ENCODE measurements at places on chromosomes 11 and 22.

DNA sequence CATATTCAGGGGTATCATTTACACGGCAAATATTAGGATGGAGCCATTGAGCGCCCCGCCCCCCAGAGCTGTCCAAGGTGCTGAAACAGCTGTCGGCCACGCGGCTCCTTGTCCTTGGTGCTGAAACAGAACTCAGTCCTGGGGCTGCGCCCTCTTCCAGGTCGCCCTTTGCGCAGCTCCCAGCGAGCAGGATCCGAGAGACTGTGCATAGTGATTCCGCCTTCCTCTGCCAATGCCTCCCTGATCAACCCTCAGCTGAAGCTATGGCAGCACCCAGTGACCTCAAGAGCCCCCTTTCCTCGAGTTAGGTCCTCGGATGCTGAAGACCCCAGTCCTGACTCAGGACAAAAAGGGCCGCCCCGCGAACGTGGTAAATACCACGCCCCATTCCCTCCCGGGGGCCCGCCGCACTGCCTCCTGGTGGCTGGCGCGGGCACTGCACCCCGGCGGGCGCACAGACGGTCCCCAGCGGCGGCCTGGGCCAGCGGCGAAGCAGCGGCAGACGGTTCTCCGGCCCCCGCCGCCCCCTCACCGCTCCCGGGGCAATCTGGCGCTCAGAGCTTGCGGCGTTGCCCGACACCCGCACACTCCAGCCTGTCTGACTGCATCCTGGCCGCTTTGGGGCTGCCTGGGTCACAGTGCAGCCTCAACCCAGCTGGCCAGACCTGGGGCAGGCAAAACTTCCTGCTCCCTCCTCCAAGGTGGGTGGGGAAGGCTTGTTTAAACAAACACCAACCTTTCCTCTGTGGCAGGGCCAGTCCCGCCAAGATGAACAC is 13.4 kb downstream of the SYT7 start:
- H3K36me3 ChIP-seq: no peaks in the 10 kb centered on the region
- no peak overlapping the region for H3K27ac ChIP-seq
- H3K27me3 ChIP-seq: no peaks in the 10 kb centered on the region
- H3K4me1 ChIP-seq: peaks cover 6% of the 10 kb centered on the region
- DNase-seq: peak; percentile 91

DNA sequence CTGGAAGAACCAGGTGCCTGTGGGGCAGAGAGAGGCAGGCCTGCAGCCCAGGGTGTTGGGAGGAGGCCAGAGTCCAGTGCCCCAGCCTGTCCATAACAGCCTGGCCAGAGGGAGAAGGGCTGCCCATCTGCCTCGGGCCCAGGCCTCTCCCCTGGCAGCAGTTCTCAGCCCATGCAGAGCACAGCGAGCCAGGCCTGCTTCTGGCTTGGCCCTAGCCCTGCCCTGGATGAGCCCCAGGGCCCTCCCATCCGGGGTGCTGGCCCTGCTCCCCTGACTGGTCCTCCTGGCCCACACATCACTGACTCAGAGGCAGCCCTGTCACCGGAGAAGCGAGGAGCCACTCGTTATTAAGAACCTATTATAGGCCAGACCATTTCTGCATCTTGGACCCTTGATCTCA is 19.7 kb upstream of the MYRF start:
- no peaks in the 10 kb centered on the region for H3K27me3 ChIP-seq
- no peaks in the 10 kb centered on the region for H3K4me1 ChIP-seq
- DNase-seq: no peak
- no peak overlapping the region for H3K4me3 ChIP-seq
- no peak overlapping the region for H3K27ac ChIP-seq

DNA sequence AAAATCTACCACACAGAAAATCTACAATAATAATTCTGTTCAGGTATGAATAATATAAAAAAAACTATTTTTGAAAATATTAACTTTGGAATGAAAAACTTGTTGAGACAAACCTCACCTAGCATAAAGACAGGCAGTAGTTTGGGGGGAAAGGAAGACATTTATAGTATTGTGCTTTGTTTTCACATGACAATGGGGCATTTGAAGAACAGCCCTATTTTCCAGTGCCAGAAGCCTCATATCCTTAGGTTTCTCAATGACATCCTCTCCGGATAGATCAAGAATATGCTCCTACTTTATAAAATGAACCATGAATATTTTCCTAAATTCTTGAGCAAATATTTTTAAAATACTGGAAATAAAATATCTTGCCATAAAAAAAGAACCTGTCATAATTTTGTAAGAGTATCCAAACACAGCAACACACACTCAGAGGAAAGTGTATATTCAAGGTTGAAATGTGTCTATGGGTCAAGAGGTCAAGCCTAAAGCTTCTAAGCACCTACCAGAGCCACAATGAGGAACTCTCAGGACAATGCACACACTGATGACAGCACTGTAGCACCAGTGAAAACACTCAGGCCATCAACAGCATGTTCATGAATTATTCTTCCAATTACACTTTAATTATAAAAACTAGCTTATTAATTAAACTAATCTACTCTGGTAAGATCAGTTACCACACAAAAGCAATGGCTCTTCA is 68.7 kb downstream of the MRTFA start:
- no peaks in the 10 kb centered on the region for H3K27me3 ChIP-seq
- H3K36me3 ChIP-seq: peaks cover 2% of the 10 kb centered on the region
- no peak overlapping the region for H3K4me3 ChIP-seq
- H3K27ac ChIP-seq: no peak overlapping the region
- DNase-seq: no peak
- H3K4me1 ChIP-seq: peaks cover 4% of the 10 kb centered on the region

GRCh38 chr11:15288863-15289262 is 174.1 kb downstream of the INSC start:
- H3K4me3 ChIP-seq: no peak overlapping the region
- no peak overlapping the region for H3K27ac ChIP-seq
- no peaks in the 10 kb centered on the region for H3K36me3 ChIP-seq
- no peaks in the 10 kb centered on the region for H3K27me3 ChIP-seq
- peaks cover 4% of the 10 kb centered on the region for H3K4me1 ChIP-seq
- DNase-seq: no peak

- H3K27ac ChIP-seq: no peak overlapping the region
- DNase-seq: no peak
- no peak overlapping the region for H3K4me3 ChIP-seq
- no peaks in the 10 kb centered on the region for H3K36me3 ChIP-seq
- no peaks in the 10 kb centered on the region for H3K27me3 ChIP-seq
These were observed 112.8 kb downstream of the ABTB2 start for GRCh38 chr11:34245041-34245440.

GRCh38 chr22:29478326-29479276 is 1.4 kb upstream of the NEFH start:
- no peaks in the 10 kb centered on the region for H3K36me3 ChIP-seq
- peaks cover 15% of the 10 kb centered on the region for H3K4me1 ChIP-seq
- no peak overlapping the region for H3K27ac ChIP-seq

DNA sequence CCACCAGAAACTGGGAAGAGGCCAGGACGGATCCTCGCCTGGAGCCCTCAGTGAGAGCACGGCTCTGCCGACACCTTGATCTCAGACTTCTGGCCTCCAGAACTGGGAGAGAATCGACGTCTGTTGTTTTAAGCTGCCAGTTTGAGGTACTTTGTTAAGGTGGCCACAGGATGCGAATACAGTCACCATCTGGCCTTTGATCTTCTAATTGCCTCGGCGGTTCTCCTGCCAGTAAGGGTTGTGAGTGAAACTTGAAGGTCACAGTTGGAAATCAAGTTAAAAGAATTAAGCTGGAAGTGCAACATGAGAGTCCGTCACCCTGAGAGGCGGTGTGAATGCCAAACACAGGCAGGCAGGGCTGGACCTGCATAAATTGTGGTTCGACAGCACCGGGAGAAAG is 27.9 kb downstream of the PARVB start:
- H3K27ac ChIP-seq: no peak overlapping the region
- no peaks in the 10 kb centered on the region for H3K27me3 ChIP-seq
- no peak for DNase-seq
- no peaks in the 10 kb centered on the region for H3K36me3 ChIP-seq
- no peak overlapping the region for H3K4me3 ChIP-seq

DNA sequence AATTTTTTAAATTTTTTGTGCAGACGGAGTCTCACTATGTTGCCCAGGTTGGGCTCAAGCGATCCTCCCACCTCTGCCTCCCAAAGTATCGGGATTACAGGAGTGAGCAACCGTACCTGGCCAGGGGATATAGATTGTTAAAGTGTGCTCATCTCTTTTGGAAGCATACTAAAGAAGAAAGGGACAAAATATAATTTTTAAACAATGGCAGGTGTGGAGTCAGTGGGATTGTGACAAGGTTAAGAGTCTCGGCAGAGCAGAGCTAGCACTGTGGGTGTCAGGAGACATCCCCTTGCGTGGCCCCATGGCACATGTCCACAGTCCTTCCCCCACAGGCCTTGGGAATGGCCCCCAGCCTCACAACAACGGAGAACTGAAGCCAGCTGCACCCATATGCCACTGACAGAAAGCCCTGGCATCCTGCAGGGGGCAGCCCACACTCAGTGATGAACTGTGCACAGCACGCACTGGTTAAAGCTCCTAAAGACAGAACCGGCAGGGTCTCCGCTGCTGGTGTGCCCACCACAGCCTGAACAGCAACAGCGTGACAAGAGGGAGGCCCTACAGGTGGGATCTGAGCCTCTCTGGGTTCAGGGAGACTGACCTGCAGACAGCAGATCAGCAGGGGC is 29.9 kb downstream of the SERPIND1 start:
- no peaks in the 10 kb centered on the region for H3K27me3 ChIP-seq
- DNase-seq: peak; percentile 20
- no peaks in the 10 kb centered on the region for H3K4me1 ChIP-seq
- no peak overlapping the region for H3K4me3 ChIP-seq
- no peak overlapping the region for H3K27ac ChIP-seq

GRCh38 chr22:36829370-36830002 is 12.7 kb upstream of the PVALB start:
- H3K27ac ChIP-seq: no peak overlapping the region
- DNase-seq: no peak
- H3K4me3 ChIP-seq: no peak overlapping the region
- no peaks in the 10 kb centered on the region for H3K36me3 ChIP-seq
- H3K27me3 ChIP-seq: no peaks in the 10 kb centered on the region
- peaks cover 18% of the 10 kb centered on the region for H3K4me1 ChIP-seq

DNA sequence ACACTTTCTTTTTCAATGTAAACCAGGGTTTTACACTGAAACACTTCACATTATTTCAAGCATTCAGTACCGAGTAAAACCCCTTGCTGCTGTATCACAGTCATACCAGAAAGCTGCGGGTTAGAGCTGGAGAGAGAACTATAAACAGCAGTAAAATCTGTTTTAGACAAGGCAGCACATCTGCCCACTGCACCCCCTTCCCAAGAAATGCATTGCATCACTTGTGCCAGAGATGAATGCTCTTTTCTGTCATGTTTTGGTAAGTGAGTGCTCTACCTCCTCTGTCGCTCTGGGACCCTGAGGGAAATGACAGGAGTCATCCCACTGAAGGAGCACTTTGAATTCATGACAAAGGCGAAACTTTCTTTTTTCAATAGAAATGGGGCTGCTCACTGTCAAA is 107.2 kb downstream of the MAML2 start:
- H3K36me3 ChIP-seq: no peaks in the 10 kb centered on the region
- DNase-seq: no peak
- no peaks in the 10 kb centered on the region for H3K27me3 ChIP-seq
- H3K4me1 ChIP-seq: peaks cover 15% of the 10 kb centered on the region
- H3K27ac ChIP-seq: no peak overlapping the region

DNA sequence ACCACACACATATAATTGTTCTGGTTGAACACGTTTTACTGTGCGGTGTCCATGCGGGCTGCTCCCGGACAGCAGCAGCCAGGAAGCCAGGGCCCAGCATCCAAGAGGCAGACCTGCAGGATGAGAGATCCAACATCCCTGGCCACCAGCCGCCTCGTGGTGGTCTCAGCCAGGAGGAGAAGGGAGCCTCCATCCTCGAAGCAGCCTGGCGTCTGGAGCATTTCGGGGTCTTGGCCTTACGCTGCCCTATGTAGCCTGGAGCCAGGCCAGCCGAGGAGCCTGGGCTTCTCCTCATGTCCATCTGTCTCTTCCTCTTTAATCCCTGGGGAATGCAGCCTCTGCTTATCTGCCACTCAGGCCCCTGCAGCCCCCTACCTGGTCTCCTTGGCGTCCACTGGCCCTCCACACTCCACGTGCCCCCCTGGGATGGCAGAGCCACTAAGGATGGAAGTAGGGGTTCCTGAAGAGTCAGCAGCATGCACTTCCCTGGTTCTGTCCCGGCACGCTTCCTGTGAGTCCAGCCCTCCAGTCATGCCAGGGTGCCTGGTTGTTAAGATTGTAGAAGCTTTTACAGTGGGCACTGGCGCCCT is 253.2 kb downstream of the TBC1D22A start:
- no peaks in the 10 kb centered on the region for H3K4me1 ChIP-seq
- no peak overlapping the region for H3K27ac ChIP-seq
- no peak for DNase-seq
- peaks cover 2% of the 10 kb centered on the region for H3K27me3 ChIP-seq

DNA sequence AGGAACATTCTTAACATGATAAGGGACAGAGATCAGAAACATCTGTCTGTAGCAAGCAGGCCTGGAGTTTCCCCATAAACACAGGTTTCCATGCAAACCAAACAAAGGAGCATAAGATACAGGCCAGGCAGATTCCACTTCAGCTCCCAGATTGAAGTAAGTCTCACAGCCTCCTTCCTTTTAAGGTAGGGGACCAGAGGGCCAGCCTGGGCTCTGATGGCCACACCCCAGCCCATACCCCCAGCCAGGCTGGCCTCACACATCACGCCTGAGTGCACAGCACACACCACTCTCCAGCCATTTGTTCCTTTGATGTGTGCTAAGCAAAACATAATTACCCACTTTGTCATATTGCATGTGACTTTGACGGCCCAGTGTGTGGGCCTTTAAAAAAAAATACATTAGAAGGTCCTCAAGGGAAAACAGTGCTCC is 518.7 kb downstream of the NTM start:
- no peak overlapping the region for H3K4me3 ChIP-seq
- H3K27me3 ChIP-seq: no peaks in the 10 kb centered on the region
- DNase-seq: no peak
- peaks cover 8% of the 10 kb centered on the region for H3K4me1 ChIP-seq
- H3K27ac ChIP-seq: no peak overlapping the region
- H3K36me3 ChIP-seq: no peaks in the 10 kb centered on the region

DNA sequence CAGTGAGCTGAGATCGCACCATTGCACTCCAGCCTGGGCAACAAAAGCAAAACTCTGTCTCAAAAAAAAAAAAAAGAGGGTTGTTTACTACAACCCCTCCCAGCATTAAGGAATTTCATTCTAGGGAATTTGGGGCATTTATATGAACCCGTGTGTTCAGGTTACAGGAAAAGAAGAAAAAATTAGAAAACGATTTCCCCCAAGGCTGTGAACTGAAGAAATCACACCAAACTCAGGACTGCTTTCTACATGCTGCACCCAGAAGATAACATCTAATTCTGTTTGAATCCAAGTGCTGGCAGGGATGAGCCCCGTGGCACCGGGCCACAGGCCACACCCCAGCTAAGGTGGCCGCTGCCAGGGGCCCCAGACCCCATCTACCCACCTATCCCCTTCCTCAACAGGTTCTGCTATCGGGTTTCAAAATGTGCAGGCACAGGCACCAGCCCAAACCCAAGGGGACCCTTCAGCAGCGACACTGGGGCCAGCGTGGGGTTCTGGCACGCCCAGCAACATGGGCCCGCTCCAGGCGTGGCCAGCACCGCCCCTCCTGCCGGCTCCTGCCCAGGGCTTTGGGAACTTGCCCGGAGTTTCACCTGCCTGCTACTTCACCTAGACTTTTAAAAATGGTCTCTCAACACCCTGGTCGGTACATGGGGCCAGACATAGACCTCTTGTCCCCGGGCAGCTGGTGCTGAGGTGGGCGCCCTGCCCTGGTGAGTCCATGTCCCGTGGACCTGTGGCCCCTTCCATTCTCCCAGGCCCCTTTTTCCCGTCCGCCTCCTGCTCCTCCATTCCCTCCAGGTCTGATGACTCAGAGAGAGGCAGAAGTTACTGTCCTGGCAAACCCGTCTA is 11.8 kb downstream of the CELSR1 start:
- H3K27me3 ChIP-seq: no peaks in the 10 kb centered on the region
- H3K4me3 ChIP-seq: no peak overlapping the region
